Activated CD4-positive, alpha-beta T cell treated with anti-CD3 and anti-CD28 coated beads, Interleukin-2, Interleukin-6, amounts not matched to agents 100 ng/mL and 50 ng/mL, durations not matched to agents 16 hours and 8 hours (primary cell): ENCODE measurements at places on chromosomes 11 and 22.

GRCh38 chr11:119472186-119472855 is 49.3 kb upstream of the THY1 start:
- no peak for DNase-seq

- no peak for DNase-seq
Observed at GRCh38 chr11:93935826-93936225, 85.3 kb upstream of the HEPHL1 start.

DNA sequence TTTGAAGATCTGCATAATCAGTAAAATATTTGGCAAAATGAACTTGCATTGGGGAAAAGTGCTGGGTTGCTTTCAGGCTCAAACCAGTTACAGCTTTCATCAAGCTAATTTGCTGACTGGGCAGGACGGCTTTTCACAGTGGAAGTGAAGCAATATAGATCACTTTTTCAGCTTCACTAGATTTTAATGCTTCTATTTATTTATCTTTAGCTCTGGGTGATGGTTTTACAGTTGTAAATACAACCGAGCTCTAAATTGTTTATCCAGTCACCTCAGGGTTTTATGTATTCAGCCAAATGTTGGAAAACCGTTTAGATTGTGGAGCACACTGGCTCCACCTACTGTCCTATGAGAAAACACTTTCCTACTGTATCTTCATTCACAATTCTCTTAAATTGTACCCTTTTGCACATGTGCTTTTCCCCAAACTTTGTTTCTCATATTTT is 58.2 kb downstream of the ACER3 start:
- DNase-seq, result peak; percentile 36

- DNase-seq, result peak; percentile 81
Observed at GRCh38 chr11:47477323-47477722, 28.4 kb upstream of the RAPSN start.

GRCh38 chr22:18035751-18036150 is 11.4 kb upstream of the MICAL3 start:
- DNase-seq, result no peak

DNA sequence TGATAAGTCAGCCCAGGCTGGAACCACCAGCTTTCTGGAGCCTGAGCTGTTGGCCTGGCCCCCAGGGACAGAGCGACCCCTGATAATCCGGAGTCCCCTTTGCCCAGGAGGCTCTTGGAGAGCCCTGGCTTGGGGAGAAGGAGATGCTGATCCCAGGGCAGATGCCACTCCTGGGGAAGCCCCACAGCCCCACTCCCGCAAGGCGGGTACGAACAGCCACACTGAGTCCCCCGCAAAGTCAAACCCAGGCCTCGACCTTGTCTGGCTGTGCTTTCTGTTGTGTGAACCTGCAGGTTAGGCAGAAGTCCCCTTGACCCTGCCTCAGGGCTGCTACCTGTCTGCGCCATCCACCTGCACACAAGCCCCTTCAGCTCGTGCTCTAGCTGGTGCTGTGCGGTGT is 108.0 kb downstream of the KCNQ1OT1 start:
- DNase-seq, result no peak

DNA sequence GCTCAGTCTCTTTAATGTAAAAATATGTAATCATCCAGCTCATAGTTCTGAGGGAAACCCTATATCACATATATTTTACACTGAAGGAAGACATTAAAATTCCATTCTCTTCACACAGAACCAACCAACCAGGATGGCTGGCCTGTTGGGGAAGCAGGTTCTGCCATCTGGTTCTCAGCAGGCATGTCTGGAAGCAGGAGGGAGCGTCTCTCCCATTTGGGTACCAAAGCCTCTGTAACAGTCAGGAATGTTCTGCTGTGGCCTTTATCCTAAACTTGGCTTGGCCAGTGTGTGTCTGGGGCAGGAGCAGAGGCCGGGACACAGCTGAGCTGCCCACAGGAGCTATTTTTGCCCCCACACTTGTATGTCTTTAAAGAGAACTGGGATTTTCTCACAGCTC is 29.2 kb downstream of the SGSM3 start:
- no peak for DNase-seq

- no peak for DNase-seq
Observed at GRCh38 chr22:36910461-36910860, 3.0 kb upstream of the CSF2RB start.

- no peak for DNase-seq
Observed at GRCh38 chr11:69665669-69666068, 9.5 kb downstream of the LTO1 start.
